ENCODE measurements at places on chromosomes 3 and 15.

GRCh38 chr3:139440639-139441556 is 35.4 kb downstream of the RBP2 start:
- H3K27me3 ChIP-seq = peaks cover 6% of the 10 kb centered on the region
- H3K4me1 ChIP-seq = no peaks in the 10 kb centered on the region
- H3K27ac ChIP-seq = no peak overlapping the region
- no peaks in the 10 kb centered on the region for H3K36me3 ChIP-seq
- no peak overlapping the region for H3K4me3 ChIP-seq
- no peak for DNase-seq

GRCh38 chr3:24034464-24034863 is 89.4 kb downstream of the NR1D2 start:
- H3K27ac ChIP-seq = no peak overlapping the region
- no peak overlapping the region for H3K4me3 ChIP-seq
- DNase-seq = no peak
- no peaks in the 10 kb centered on the region for H3K36me3 ChIP-seq
- peaks cover 4% of the 10 kb centered on the region for H3K27me3 ChIP-seq

GRCh38 chr3:181622365-181622764 is 89.4 kb upstream of the SOX2 start:
- no peak for DNase-seq
- H3K36me3 ChIP-seq = no peaks in the 10 kb centered on the region
- no peaks in the 10 kb centered on the region for H3K27me3 ChIP-seq
- no peak overlapping the region for H3K4me3 ChIP-seq

DNA sequence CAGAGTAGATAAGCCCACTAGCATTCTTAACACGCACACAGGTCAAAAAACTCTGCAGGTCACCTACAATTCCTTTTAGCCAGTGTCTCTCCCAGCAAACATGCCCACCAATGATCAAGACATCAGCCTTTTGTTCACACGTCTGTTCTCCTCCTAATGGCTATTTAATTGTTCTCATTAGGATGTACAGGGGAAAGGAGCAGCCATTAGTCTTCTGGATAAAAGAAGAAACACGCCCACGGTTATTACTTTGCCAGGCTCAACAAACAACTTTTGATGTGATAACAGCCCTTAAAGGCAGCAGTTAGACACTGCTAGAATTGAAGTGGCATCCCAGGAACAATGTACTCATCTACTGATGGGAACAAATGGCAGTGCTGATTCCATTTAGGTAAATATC is 108.8 kb downstream of the NTRK3 start:
- no peaks in the 10 kb centered on the region for H3K4me1 ChIP-seq
- H3K27ac ChIP-seq = no peak overlapping the region
- H3K36me3 ChIP-seq = no peaks in the 10 kb centered on the region
- H3K4me3 ChIP-seq = no peak overlapping the region
- DNase-seq = no peak

DNA sequence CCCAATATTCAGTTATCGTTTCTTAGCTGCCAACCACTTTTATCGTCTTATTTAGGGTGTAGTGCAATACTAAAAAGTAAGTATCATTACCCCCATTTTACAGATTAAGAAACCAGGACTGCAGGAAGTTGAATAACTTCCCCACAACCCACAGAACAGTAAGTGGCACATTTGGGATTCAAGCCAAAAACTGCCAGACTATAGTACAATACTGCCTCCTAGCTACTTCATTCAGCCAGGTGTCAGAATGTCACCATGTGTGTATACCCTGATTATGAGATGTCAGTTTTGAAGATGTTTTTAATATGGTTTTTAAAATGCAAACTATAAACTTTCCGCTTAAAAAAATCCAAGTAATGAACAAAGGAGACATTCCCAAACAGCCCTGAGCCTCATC is 74.2 kb upstream of the PROK2 start:
- H3K27me3 ChIP-seq = no peaks in the 10 kb centered on the region
- DNase-seq = peak; percentile 29
- no peaks in the 10 kb centered on the region for H3K36me3 ChIP-seq
- H3K27ac ChIP-seq = no peak overlapping the region

DNA sequence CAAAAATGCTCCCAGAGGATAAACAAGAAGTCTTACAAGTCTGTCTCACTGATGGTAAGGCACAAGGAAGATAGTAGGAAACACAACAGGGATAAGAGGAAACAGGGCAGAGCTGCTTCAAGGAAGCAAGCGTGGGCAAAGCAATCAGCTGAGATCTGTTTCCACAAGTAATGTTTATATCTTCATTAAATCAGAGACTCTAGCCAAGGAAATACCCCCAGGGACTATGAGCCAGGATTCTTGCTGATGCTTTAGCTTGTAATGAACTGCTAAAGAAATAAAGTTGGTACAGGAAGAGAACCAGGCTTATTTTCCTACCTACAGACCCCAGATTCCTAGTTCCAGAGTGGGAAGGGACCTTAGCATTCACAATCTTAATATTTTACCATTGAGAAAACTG is 112.7 kb upstream of the C3orf80 start:
- H3K27me3 ChIP-seq = peaks cover 9% of the 10 kb centered on the region
- no peaks in the 10 kb centered on the region for H3K36me3 ChIP-seq
- no peaks in the 10 kb centered on the region for H3K4me1 ChIP-seq
- no peak overlapping the region for H3K4me3 ChIP-seq
- H3K27ac ChIP-seq = no peak overlapping the region

- no peaks in the 10 kb centered on the region for H3K36me3 ChIP-seq
- no peak overlapping the region for H3K27ac ChIP-seq
- no peaks in the 10 kb centered on the region for H3K4me1 ChIP-seq
- H3K27me3 ChIP-seq = peaks cover 30% of the 10 kb centered on the region
- DNase-seq = no peak
These were observed 76.9 kb downstream of the RPN1 start for GRCh38 chr3:128573707-128574162.

All from DND-41 (cell line).